ENCODE measurements at places on chromosomes 13 and 19.

GRCh38 chr19:51743405-51743804 is 8.3 kb downstream of the FPR1 start:
- DNase-seq = no peak

DNA sequence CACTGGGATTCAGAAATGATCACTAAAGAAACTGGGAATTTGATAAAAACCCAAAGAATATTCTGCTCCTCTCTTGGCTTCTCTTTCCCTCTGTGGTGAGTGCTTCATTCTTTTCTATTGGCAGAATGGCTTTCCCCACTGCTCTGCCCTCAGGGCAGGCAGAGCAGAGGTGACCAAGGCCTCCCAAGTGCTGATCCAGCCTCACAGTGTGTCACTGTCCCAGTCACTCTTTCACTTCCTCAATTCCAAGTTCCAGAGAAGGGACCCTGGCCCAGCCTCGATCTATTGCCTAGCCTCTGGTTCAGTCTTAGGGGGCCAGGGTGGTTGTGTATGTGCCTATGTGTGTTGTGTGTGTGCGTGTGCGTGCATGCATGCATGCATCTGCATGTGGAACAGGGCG is 180.6 kb upstream of the TMTC4 start:
- DNase-seq = no peak

GRCh38 chr19:15919243-15919642 is 15.1 kb downstream of the CYP4F11 start:
- no peak for DNase-seq

GRCh38 chr19:30049846-30050667 is 108.0 kb downstream of the URI1 start:
- no peak for DNase-seq

- DNase-seq = no peak
Measured at GRCh38 chr13:50543782-50544181, 299.7 kb downstream of the DLEU7 start.

DNA sequence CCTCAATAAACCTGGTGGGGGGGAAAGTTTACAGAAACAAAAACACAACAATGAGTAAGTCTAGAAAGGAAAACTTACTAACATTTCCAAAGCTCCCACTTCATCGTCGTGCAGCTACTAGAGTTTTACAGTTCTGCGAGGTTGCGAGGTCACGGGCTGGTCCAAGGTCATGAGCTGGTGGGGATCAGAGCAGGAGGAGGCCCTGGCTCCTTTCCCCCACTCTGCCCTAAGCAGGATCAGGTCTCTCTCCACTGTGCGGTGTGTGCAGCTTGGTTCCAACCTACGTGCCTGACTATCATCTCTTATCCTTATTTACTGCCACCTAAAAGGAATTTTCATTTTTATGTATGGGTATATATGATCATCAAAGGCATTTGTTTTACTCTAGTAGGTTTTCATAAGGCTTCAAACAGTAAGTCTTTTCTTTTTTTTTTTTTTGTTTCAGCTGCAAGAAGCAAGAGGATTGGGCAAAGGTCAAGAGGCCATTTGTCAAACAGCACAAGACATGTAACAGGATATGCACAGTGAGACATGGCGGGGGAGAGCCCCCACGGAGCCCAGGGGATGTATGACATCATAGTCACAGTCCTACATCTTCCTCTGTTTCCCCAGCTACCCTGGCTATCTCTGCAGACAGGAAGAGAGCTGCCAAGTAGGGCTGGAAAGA is 76.6 kb upstream of the POMP start:
- DNase-seq = no peak

DNA sequence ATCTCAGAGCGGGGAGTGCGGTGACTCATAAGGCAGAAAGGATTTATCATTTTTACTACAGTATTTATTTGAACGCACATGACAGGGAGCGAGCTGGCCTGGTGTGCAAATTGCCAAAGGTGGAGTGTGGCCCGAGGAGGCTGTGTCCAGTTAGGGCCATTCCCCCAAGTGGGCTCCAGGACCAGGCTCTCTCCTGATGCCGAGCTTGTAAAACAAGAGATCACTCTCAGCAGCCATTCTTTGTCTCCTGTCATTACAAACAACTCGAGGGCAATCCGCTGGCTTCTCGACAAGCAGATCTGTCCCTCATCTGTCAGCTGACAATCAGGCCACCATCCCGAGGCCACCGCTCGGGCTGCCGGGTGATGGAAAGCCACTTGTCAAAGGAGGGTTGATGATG is 418.9 kb downstream of the ZNF536 start:
- DNase-seq = no peak

DNA sequence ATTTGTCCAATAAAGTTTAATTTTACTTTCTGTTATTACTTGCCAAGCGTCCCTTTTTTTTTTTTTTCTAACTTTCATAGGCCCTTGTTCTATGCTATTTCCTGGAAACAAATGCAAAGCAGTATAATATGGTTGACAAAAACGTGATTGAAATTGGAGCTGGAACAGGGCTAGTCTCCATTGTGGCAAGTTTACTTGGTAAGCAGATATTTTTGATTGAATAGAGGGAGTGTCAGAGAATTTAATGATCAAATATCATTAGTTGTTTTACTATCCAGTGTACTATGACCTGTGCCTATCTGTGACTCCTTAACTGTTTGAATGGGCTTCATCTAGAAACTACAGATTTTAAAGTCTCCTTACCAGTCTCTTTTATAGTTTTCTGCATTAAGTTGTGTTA is 46.7 kb downstream of the ERCC5 start:
- DNase-seq = no peak

DNA sequence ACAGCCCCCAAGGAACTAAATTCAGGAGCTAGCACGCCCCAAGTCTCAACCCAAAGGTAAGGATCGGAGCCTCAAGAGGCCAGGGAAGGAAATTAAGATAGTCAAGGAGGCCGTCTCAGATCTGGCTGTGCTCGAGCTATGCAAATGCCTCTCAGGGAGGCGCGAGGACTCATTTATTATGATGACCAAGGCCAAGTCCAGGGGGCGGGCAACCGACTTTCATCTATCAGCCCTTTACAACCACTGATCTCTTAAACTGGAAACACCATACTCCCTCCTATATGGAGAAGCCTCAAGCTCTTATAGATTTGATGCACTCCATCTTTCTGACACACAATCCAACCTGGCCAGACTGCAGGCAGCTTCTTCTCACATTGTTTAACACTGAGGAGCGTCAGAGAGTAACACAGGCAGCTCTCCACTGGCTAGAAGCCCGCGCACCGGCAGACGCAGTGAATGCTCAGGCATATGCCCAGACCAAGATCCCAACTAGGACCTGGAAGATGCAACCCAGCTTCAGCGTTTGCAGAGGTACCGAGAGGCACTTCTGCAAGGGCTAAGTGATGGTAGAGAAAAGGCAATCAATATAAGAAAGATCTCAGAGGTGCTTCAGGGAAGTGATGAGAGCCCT is 9.6 kb upstream of the SLC15A1 start:
- DNase-seq = no peak

- no peak for DNase-seq
Measured at GRCh38 chr19:3132971-3133792, 2.7 kb upstream of the GNA15 start.
